ENCODE measurements at places on chromosomes 11 and 22.

DNA sequence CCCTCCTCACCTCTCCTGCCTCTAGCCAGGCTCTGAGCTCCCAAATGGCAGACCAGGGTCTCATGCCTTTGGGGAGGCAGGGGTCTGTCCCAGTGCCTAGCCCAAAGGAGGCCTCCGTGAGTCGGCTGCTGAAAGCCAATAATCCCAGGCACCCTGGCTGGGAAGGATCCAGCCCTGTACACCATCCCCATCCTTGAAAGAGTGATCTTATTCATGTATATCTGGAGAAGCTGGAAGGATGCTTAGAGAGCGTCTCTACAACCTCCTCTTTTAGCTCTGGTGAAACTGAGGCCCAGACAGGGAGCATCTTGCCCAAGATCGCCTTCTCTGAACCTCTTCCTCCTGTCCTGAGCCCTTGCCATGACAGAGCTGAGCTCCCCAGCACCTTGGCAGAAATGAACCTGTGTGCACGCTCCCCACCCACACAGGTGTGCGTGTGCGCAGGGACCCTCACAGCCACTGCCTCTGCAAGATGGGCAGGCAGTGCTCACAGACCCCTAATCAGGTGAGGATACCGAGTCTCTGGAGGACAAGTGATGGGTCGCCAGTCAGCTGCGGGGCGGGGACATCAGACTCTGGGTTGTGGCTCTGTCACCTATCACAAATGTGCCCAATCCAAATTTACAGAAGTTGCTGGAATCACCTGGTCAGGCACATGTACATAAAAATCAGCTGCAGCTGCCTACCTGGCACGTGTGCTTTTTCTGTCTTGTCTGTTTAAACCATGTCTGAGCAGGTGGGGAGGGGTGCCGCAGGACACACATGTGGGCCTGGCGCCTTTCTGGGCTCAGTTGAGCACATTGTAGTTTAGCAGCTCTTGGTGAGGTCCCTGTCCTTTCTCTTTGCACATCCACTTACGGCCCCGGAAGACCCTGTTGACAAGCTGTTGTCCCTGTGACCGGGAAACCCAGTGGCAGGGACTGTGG lies 49.3 kb upstream of the WNT7B start:
- no peak for DNase-seq

DNA sequence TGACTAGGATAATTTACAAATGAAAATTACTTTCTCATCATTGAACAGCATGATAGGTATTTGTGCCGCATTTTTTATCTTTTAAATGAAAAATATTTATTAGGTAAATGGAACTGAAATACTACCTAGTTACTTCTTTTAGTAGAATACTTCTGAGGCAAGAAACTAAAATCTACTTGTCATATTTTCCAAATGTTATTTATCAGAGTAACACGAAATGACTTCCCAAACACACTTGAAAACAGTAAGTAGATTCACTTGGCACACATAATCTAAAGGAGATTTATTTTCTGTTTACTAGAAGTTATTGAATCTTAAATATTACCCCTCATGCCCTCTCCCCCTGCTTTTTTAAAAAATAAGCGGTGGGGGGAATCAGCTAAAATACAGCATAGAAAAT lies 2.3 kb downstream of the QSER1 start:
- DNase-seq: no peak

GRCh38 chr22:36201630-36202319 lies at the start of gene APOL4:
TSS of gene APOL4 (minus strand) at chr22:36201809. CDS start at chr22:36201734, 75 bp downstream.
- DNase-seq: no peak

GRCh38 chr22:38240734-38241252 lies 32.0 kb downstream of the TMEM184B start:
- peak; percentile 67 for DNase-seq

DNA sequence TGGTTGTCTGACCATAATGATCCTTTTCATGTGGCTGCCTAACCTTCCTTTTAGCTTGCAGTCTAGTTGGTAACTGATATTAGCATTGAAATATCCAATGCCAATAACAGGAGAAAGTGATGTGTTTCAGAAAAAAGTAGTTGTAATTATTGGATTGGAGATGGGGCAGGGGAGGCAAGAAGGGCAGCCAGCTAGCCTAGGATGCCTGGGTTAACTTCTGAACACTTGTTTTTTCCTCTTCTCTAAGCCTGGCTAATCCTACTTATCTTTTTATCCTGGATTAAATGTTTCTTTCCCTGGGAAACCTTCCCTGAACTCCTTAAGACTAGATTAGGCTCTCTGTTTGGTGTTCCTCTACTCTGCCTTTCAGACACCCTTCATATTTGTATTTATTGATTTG lies 380.2 kb downstream of the TMEM135 start:
- DNase-seq: no peak

GRCh38 chr11:11217289-11217928 lies 135.6 kb downstream of the CSNK2A3 start:
- DNase-seq: no peak

- DNase-seq: no peak
Measured at GRCh38 chr11:923691-924405, 1.8 kb upstream of the AP2A2 start.

DNA sequence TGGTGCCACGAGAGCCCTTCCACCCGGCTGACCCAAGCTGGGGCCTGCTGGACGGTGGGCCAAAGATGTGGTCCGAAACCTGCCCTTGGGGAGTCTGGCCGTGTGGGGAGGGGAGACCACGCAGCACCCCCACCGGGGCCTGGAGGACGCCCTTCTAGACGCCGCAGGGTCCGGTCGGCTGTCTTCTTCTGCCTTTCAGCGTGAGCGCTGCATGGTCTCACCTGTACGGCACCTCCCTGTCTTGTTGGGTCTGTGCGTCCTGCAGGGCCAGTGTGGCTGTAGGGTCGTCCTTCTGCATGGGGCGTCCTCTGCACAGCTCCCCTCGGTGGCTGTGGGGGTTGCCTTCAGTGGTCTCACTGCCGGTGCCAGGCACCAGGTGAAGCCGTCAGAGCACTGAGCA lies 2.8 kb downstream of the BRSK2 start:
- no peak for DNase-seq

DNA sequence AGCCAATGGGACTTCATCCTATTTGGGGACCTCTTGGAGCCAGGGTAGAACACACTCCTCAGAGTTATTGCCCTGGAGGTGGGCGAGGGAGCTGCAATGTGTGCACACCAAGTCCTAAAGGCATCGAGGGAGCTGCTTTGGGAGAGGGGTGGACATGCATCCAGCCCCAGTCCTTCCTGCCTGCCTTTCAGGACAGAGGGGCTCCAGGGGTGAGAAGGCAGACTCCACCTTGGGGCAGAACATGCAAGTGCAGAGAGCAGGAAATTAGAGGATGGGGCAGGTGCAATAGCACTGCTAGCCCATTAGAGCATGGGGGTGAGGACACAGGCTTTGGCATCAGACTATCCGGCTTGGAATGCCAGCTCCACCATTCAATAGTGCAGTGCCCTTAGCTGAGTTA lies 288.5 kb downstream of the OPCML start:
- no peak for DNase-seq

- DNase-seq: no peak
Measured at GRCh38 chr11:102451681-102452460, 694 bp downstream of the TMEM123 start.

- DNase-seq: no peak
Measured at GRCh38 chr11:61911701-61912529, 5.5 kb downstream of the RAB3IL1 start.

DNA sequence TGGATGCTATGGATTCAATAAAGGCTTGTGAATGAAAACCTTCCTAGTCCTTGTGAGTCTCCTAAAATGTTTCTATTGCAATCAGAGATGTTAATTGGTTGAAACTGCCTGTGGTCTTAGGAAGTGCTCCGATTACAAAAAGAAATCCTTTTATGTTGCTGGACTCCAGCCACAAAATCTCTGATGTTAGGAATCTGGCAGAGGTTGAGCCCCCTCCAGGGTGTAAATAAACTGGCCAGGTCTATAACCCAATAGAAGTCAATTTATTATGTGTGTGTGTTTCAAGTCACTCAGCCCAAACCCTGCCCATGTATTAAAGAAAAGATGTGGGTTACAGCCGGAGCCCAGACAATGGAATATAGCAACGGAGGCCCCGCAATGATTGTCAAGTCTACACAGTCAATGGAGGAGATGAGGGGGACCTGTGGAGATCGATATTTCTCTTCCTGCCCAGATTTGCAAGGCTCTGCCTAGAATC lies 218.1 kb upstream of the SORL1-AS1 start:
- no peak for DNase-seq

GRCh38 chr11:134464196-134464595 lies 52.2 kb upstream of the B3GAT1 start:
- DNase-seq: no peak

DNA sequence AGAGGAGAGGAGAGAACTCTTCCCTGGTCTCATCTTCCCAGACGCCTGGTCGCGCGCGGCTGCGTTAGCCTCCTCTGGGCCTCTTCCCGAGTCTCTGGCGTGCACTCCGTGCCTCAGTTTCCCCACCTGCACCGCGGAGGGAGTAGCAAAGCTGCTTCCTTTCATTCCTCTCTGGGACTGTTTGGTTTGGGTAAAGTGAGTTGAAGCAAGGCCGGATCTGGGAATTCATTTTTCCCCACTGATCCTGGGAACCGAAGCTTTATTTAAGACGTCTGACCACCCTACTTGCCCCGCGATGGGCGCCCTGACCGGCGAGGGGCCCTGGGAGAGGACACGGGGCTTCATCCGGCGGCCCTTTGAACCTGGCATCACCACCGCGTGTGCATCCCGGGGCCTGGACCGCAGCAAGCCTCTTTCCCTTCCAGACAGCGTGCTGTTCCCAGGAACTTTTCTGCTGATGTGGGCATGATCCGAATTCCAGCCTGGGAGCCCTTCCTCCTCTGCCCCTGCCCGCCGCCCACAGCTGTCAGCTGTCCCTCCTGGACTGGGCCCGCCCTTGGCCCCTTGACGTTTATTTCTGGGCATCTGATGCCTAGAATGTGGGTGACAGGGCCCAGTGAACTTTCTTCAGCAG lies 758 bp downstream of the LDLRAD3 start:
- no peak for DNase-seq

- DNase-seq: no peak
Measured at GRCh38 chr11:78138694-78139421, 568 bp downstream of the ALG8 start.
